HT1080 (cell line): ENCODE measurements at places on chromosomes 16 and 17. TPM values are rescaled to one million over a fixed set of nuclear protein-coding genes. Genes with fewer than 3 reads are reported as not detected.

The C17orf107 gene
- total RNA-seq: 0.07 and 0.48 TPM in 2 replicates

- no peak for DNase-seq
These were observed 113.2 kb upstream of the TBX2 start for GRCh38 chr17:61286449-61286848.

- DNase-seq: no peak
These were observed 21.2 kb downstream of the TMEM98 start for GRCh38 chr17:32949181-32949580.

DNA sequence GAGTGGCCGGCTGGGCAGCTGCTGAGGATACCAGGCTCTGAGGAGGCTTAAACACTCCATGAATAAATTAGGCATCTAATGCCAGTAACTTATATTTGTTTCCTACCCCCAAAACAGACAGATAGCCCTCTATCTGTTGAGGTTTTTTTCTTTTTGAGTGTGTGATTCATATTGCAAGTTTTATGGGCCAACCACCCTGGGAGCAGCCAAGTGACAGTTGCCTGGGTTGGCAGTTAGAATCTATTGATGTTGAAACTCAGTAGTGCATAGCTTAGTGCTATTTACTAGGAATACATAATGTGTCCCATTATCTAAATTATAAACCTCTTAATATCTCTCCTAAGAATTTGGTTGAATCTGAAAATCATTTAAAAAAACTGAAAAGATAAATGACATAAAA, 397.4 kb downstream of the CA10 start:
- no peak for DNase-seq

- no peak for DNase-seq
These were observed 115.8 kb downstream of the MSI2 start for GRCh38 chr17:57372156-57372555.

DNA sequence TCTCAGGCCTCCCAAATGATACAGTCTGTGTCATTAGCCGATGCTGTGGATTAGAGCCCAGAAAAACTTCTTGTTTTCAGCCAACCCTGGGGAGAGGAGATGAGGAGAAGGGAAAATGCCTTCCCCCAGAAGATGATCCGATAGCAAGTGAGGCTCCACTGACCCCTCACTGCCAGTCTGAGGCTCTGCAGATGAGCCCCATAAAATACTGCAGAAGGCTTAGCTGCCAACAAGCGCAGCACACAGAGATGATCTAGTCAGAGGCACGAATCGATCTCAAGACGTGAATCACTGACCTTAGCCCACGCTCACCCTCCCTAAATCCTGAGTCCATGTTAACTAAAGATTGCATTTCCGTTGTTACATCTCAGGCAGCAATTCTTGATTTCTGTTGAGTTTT, 31.5 kb downstream of the SALL1 start:
- DNase-seq: no peak
